Left colon (tissue), 2 donors: ENCODE measurements at places on chromosomes 11 and 22. TPM values are rescaled to one million over a fixed set of nuclear protein-coding genes. Genes with fewer than 3 reads are reported as not detected.

C11orf86 gene
- total RNA-seq: 24.5 TPM

TUG1 gene
- total RNA-seq: 67.4 TPM

FGF4 gene
- not detected for total RNA-seq

LRRC56 gene
- total RNA-seq: 3.7 TPM

F2 gene
- not detected for total RNA-seq

OR2AT4 gene
- total RNA-seq: not detected

VSIG2 gene
- total RNA-seq: 176 TPM

DRD4 gene
- total RNA-seq: 1.3 TPM

SMTNL1 gene
- not detected for total RNA-seq

TCN2 gene
- 58.2 TPM for total RNA-seq

GRAMD1B gene
- total RNA-seq: 3.5 TPM

MAJIN gene
- total RNA-seq: not detected

MUC2 gene
- total RNA-seq: 2,135 TPM

TRIM49 gene
- total RNA-seq: not detected

SYCE3 gene
- total RNA-seq: 0.67 TPM
